ENCODE measurements at places on chromosomes 11 and 22.

DNA sequence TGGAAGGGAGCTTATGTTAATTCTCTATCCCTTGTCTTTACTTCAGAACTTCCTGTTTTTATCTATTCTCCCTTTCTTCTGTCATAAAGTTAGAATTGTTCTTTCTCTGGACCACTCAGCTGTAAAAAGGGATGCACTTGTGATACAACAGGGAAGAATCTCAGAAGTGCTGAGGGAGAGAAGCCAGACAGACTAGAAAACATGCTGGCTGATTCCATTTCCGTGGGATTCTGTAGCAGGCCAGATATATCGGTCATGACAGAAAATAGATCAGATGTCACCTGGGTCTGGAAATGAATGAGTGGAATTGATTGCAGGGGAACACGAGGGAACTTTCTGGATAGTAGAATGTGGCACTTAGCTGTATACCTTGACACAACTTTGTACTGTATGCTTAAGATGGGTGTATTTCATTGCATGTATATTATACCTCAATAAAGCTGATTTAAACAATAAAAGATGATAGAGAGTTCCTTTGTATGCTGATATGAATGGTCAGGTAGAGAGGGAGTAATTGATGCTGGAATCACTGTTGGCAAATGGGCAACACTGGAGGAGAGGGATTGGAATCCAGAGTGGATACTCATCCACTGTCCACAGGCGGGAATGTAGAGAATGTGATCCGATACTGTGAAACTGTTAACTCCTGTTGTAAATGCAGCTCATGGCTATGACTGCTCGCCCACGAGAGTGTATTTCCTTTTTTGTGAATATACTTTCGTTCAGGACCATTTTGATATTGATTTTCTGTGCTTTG is 59.6 kb downstream of the ATXN10 start:
- peak; percentile 39 for DNase-seq

DNA sequence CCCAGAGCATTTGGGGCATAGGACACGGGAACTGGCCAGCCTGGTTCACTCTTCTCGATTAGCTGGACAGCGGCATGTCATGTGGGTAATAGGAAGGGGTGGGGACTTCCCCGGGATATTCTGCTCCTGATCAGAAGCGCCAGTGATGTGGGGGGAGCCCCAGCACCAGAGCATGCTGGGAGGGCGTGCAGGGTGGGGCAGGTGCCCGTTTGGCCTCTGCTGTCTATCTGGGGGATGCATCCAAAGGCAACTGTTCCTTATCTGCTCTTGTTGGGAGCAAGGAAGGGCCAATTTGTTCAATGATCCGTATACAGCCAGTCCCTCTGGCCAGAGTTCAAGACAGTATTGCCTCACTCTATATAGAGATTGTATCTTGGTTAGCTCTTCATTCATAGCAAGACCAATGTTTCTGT is 43.6 kb downstream of the PPARA start:
- DNase-seq: no peak

GRCh38 chr11:124865902-124866851 is 945 bp downstream of the ROBO3 start:
- no peak for DNase-seq

DNA sequence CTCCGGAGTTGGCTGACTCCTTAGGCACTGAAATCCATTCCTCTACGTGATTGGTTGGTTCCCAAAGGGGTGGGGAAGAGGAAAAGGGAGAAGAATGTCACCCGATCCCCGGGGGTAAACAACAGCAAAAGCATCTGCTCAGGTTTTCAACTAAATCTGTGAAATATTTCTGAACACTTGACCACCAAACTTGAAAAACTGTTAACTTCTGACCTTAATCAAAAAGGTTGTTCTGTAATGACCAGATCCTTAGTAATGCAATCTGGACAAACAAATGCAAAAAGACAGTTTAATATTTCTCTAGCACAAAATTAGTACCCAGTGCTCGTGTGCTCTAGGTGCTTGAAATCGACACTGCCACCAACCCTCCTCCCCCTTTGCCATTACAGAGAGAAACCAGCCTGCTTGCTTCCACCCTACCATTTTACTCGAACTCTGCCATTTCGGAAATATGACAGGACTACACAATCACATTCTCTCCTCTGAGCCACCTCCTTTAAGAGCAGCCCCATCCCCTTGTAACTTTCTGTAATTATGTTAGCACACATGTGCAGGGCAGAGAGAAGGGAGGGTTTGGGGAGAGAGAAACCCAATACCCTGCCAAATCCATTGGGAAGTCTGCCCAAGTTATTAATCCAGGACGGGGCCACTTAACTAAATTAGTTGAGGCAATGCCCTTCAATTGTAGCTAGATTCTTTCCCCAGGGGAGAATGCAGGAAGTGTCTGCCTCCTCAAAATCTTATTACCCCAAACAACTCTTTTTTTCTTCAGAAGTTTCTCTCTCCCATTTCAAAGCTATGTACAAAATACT is 113.8 kb downstream of the RBFOX2 start:
- peak; percentile 85 for DNase-seq

GRCh38 chr11:68159665-68160064 is 38.5 kb upstream of the CHKA start:
- no peak for DNase-seq

GRCh38 chr11:6943131-6943530 is 16.9 kb downstream of the ZNF215 start:
- no peak for DNase-seq

DNA sequence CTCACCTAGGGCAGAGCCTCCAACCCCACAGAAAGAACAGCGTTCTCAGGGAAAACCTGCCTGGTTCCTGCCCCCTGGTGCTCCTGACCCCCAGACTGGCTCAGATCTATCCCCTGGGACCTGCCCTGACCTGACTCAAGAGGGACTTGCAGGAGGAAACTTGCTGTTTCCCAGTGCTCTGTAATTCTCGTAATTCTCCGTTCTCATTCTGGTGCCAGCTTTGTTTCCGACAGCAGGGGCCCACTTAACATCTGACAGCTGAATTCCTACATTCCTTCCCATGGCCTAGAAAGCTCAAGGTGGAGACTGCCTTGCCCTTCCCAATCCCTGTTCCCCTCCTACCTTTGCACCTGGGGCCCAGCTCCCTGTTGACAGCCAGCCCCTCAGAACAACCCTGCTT is 12.5 kb upstream of the CSF2RB start:
- DNase-seq: no peak

- DNase-seq: no peak
Observed at GRCh38 chr11:110207123-110207522, 89.3 kb downstream of the RDX start.

GRCh38 chr11:79440571-79441460 is at the start of gene TENM4:
Gene TENM4 (minus strand): TSS chr11:79441030. CDS start chr11:79069944, 371,086 bp downstream.
- peak; percentile 92 for DNase-seq

- DNase-seq: no peak
Observed at GRCh38 chr11:2204361-2205213, 33.0 kb upstream of the TH start.

DNA sequence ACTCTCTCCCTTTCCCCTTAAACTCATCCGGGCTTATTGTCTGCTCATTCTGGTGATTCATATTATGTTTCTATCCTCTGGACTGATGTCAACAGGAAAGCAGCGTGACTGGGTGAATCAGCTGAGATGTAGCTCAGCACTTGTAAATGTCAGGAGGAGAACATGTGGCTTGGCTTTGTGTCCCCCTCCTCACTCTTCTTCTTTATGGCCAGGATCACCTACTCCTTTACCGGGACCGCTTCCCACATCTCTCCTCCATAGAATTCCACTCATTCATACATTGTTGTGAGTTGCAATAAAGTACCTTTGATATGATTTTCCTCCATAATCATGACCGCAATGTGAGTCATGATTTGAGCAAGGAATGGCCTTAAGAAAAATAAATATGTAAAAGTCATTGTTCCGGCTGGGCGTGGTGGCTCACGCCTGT is 15.8 kb upstream of the SYN3 start:
- peak; percentile 11 for DNase-seq

GRCh38 chr11:16606784-16607674 is 131.4 kb upstream of the C11orf58 start:
- DNase-seq: no peak

DNA sequence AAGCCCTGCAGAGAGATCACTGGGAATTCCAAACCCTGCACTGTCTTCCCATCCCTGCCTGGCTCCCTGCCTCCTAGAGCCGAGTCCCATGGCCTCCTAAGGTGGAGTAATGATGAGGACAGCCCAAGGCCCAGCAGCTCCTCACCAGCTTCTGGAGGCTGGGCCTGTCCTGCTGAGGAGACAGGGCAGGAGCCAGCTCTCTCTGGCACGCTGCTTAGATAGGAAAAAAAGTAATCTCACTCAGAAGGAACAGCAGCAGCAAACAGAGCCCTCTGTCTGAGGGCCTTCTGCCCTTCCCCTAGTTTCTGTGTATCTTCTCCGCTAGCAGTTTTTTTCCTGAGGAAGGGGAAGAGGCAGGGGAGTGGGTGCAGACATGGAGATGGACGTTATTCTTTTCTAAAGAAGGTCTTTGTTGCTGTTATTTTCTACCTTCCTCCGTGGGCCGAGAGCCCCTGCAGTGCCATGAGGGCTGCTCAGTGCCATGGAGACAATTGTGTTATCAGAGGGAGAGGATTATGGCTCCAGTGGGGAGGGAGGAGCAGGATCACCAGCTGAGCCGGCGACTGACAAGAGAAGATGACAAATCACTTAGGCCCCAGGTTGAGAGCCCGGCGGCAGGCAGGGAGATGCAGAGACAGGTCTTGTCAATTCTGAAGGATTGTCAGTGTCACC is 315.3 kb downstream of the BUD13 start:
- no peak for DNase-seq

DNA sequence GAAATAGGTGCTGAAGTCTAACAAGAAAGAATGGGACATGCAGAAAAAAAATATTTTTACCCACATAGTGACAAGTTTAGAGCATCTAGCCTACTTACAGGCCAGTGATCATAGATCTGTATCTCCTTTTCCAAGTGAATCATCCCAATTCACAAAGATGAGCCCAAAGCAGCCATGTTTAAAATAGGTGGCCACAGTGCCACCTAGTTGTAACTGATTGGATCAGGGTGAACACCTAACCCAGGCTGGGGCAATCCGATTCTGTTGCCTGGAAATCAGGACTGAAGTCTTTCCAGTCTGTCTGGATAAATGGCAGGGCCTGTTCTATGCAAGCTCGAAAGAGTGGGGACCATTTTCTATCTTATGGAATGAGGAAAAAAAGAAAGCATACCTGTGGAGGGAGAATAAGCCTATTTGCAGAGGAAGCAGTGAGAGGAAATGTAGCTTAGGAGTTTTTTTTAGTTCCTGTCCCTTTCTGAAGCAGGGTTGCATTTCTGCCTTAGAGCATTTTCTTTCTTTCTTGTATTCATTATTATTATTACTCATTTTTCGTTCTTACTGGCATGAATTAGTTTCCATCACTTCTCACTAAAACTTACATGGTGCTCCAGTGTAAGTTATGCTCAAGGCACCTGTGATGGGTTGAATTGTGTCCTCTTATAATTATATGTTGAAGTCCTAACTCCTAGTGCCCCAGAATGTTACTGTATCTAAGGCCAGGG is 113.2 kb upstream of the RAG2 start:
- DNase-seq: no peak

- no peak for DNase-seq
Observed at GRCh38 chr22:27915986-27916385, 3.1 kb downstream of the PITPNB start.

DNA sequence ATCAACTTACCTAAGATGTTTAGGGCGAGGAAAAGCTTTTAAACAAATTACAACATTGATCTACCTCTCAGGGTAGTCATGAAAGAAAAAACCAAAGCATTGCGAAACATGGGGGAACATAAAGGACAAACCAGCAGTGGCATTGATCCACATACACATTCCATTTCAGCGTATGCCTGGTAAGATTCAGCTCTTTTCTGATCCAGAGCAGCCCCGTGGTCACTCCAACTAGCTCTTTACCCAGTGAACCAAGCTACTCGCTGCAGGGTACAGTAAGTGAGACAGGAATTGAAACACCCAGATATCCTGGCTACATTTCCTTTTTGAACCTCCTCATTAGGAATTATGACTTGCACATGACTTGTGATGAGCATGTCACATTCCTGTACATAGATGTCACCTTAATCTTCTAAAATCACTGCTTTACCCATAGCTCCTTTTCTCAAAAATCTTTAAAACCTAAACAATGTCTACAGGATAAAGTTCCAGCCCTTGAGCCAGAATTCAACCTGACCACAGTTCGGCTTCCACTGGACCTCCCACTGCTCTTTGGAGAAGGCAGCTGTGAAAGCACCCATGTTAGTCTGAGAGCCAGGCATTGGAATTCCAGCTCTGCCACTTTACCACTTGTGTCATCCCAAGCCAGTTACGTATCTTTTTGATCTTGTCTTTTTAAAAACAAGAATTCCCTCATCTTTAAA is 42.9 kb upstream of the AKIP1 start:
- peak; percentile 55 for DNase-seq

DNA sequence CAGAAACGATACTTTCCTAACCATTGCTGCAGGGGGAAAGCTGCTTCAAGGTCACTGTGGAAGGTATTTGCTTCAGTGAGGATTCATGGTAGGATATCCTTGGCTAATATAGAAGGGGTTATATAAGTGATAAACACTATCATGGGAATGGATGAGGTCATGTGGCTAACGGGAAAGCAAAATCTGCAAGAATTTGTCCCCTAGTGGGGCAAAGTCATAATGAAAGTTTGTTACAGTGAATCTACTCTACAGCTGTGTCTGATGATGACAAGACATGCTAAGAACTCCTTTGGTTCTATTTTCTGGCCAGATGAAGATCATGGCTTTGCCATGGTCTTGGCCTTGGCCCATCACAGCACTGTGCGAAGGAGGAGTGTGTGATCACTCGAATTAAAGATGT is 13.8 kb downstream of the MMP20 start:
- DNase-seq: no peak

- no peak for DNase-seq
Observed at GRCh38 chr11:15227011-15227410, 112.3 kb downstream of the INSC start.

DNA sequence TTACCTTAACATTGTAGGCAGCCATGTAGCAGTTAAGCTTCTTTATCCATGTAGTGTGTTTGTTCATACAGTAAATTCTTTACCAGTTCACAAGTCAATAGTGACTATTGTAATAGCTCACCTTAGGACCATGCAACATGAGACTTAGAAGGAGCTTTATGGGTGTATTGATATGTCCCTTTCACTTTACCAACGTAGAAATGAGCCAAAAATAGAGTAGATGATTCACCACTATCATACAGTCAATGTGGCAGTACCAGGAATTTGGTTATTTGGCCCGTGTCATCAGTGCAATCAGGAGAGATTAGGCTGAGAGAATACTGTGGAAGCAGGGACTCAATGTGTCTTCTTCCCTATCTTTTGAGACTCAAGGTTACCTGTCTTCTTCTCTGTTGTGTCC is 4.7 kb downstream of the ZDHHC13 start:
- DNase-seq: peak; percentile 7

- no peak for DNase-seq
Observed at GRCh38 chr11:71248251-71248570, 4.2 kb downstream of the SHANK2 start.

DNA sequence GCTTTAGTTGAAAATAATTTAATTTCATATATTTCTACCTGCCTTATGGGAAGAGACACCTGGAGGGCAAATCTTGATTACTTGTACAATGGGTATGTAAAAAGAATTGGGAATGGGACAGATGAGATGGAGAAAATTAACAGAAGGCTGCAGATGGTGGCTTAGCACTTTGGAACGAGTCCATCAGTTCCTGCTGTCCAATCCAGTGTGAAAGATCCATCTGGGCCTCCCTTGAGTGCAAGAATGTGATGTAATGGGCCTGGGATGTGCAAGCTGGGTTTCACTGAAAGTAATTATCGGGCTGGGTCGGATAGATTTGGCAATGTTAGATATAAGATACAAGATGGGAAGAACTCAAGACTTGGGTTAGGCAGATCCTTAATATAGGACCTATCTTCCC is 42.0 kb downstream of the CECR2 start:
- DNase-seq: no peak

- DNase-seq: no peak
Observed at GRCh38 chr11:2842876-2843275, 42.7 kb downstream of the CDKN1C start.

GRCh38 chr22:42072606-42073330 is 1.3 kb upstream of the PHETA2 start:
- DNase-seq: no peak
